ENCODE measurements at places on chromosomes 13 and 19.

- DNase-seq, result no peak
Observed at GRCh38 chr13:82076496-82076895, 1735.6 kb upstream of the SPRY2 start.

DNA sequence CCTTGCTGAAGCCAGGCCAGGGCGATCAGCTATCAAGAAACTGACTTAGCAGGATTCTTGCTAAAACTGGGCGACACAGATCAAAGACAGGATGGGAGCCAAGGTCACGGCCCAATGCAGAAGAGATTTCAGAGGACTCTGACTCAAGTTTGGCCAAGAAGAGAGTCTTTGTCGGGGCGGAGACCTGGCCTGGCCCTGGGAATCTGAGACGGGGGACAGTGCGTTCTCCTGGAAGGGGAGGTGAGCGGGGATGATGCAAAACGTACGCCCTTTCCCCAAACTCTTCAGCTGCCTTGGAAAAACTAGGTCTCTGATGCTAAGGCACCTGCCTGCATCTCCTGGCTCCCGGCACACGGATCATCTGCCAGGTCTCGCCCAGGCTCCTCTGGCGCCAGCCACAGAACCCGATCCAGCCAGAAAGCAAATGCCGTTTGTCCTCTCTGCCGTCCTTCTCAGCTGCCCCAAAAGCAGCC lies 9.8 kb downstream of the MVB12A start:
- DNase-seq, result no peak

DNA sequence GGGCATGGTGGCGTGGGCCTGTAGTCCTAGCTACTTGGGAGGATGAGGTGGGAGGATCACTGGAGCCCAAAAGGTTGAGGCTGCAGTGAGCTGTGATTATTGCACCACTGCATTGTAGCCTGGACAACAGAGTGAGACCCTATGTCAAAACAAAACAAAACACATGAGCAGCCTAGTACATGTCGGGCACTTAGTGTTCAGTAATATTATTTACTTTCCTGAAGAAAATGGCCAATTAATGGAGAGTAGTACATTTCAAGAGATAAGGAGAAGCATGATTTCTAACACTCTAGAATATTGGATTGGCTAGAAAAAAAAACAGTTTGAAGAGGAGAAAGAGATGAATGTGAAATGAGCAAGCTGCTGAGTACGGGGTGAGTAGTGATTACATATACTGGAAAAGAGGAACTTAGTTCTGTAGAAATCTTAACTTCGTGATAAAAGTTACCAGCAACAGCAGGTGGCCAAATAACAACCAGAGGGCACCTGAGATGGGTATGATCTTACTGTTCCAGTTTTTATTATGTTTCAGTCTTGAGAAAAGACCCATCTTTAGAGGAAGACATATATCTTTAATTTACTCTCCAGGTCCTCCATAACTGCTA lies 36.2 kb downstream of the SPATA13 start:
- no peak for DNase-seq

DNA sequence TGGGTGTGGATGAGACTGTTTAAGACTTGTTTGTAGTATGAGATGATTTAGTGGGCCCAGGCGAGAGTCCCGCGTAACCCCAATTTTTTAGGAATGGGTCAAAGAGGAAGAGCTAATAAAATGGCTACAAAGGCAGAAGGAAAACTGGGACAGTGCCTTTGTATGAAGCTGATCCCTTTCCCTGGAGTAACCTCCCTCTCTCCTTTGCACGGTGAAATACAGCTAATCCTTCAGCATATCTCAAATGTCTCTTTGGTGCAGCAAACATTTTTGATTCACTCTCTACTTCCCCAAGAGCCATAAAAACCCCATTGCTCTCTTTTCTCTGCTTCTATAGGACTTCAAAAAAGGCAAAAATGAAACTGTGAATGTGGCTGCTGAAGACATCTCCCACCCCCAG lies 473.8 kb downstream of the KLF5 start:
- DNase-seq, result no peak

DNA sequence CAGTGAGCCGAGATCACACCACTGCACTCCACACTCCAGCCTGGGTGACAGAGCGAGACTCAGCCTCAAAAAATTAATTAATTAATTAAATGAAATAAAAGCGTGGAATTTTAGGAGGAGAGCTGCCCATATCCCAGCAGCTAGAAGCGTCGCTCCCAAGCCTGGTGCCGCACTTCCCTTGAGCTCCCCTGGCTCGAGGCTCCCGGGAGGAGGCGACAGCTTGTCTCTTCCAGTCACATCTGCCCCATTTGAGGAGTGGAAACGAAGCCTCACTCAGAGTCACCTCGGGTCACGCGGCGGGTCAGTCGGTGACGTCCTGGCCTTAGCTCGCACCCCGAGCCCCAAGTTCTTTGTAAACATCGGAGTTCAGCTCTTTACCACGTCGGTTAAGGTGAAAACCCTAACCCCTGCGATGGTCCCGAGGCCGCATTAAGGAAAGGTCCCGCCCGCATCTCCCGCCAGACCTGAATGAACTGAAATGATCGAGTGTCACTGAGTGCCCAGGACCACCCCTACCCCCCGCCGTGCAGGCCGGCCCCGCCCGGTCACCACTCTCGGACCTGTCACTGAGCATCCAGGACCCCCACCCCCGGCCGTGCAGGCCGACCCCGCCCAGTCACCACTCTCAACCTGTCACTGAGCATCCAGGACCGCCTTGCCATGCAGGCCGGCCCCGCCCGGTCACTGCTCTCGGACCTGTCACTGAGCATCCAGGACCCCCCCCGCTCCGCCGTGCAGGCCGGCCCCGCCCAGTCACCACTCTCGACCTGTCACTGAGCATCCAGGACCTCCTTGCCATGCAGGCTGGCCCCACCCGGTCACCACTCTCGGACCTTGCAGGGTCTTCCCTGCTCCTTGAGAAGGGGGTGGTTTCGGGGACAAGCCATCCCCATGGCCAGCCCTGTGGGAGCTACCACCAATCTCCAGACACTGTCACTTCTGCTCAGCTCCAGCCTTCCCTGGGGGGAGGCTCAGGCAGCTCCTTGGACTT lies 176.9 kb downstream of the KDM4B start:
- no peak for DNase-seq

- DNase-seq, result no peak
Observed at GRCh38 chr19:10604460-10604980, 17.4 kb upstream of the AP1M2 start.

DNA sequence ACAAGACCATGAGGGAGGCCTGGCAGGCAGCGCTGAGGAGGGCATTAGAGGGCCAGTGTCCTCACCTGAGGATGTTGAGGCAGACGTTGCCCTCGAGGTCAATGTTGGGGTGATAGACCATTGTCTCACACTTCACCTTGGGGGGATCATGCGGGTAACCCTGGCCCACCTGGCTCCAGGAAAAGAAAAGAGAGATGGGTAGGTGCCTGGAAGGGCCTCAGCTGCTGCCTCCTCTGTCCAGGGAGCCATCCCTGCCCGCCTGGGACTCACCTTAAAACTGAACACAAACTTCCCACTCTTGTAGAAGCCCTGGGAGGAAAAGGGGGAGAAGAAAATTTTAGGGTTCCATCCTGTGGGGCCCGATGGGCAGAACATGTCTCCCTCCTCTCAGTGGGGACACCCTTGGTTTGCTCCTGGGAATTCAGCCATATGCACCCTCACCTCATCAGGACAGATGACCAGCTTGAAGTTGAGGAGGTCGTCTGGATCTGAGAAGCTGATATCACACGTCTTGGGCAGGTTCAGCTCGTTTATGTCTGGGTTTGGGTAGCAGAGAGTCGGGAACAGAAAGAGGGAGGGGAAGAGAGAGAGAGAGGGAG lies 1.7 kb downstream of the UBE2M start:
- DNase-seq, result no peak

DNA sequence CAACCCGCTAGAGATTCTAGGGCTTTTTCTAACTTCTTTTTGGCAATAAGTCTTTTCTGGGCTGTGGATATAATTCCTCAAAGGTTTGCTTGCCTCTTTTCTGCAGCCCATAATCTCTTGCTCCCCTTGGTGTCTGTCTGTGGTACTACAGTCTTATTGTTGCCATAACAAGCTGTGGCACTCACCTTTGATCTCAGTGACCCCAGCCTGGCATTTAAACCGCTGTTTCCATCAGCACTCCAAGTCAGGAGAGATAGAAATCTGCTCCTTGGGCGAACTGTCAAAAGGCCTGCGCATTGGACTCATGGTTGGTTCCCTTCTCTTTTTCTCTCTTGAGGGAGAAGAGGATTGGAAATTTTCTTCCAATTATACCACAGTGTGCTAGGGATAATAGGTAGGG lies 14.5 kb upstream of the MPHOSPH8 start:
- peak; percentile 37 for DNase-seq

- no peak for DNase-seq
Observed at GRCh38 chr13:104993708-104994107, 1541.8 kb downstream of the EFNB2 start.

GRCh38 chr13:38044067-38044466 lies 174.5 kb upstream of the TRPC4 start:
- DNase-seq, result no peak

DNA sequence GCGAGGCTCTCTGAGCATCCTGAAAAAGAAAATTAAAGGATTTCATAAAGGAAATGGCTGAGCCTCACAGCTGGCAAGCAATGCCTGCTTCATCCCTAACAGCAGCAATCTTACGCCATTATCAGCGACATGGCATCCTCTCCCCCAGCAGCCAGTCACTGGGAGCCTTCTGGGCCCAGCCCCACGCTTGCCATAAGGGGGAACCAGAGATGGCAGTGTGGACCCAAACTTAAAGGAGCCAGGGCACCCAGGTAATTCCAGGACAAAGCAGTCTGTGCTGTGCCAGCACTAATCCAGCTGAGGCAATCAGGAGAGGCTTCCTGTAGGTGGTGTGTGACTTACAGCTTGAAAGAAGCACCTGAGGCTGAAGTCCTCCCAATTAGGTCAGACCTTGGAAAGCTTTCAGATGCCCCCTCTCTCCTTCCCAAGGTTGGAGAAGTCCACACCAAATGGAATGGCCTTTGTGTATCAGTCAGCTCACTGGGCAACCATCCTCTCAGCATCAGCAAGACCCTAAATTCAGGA lies 10.3 kb downstream of the VSTM2B start:
- DNase-seq, result no peak

- DNase-seq, result no peak
Observed at GRCh38 chr19:2808129-2808941, 11.3 kb upstream of the ZNF554 start.

GRCh38 chr19:29614780-29615179 lies 8.7 kb downstream of the POP4 start:
- no peak for DNase-seq

DNA sequence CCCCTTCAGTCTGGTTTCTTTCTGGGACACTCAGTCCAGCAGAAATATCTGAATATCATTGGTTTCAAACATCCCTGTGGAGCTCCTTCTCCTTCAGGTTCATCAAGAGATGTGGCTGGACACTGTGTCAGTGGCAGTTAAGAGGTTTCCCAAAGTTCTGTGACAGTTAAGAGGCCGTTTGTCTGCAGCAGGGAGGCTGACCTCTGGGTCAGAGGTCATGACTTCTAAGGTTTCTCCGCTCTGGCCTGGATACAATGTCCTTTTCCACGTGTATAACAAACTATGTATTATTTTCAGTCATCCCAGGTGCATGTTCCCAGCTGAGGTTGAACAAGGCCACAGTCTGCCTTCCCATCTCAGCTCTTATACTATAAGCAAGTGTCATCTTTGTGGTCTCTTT lies 174.9 kb downstream of the B3GLCT start:
- no peak for DNase-seq

GRCh38 chr13:23466144-23467002 lies 32.9 kb upstream of the SACS start:
- DNase-seq, result peak; percentile 55

All from Jurkat, Clone E6-1 (cell line).